ENCODE measurements at places on chromosomes 6 and 20.

- no peak for DNase-seq
These were observed 88.0 kb upstream of the RPS6KA2 start for GRCh38 chr6:166715065-166715464.

DNA sequence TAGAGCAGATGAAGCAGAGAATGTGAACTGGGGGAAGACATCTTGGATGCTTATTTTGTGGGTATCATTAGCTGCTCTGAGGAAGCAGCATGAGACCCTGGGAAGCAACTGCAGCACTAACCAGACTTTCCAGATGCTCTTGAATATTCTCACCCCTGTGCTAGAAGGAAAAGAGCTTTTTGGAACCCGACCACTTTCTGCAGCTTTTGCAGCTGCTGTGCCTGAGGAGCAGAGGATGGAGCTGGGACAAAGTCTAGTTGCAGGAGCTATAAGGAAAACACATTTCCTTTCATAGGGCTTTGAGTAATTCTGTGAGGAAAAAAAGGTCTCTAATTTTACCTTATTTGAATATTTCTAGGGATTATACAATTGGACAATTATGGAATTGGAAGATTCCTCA is 369.7 kb downstream of the CD109 start:
- no peak for DNase-seq

DNA sequence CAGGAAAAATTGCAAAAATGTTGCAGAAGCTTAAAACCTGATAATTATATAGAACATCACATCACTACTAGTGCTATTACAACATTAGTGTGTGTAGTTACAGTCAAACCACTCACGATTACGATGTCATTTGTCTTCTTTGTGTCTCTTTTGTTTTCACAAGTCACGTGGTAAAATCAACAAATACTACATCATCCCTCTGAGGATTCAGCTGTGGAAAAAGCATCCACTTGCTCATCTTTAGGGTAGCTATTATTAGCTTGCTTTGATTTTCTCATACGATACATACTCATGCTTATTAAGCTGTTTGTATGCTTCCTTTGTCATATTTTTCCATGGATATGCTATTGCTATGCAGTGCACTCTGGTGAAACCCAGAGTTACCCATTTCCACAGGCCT is 22.2 kb upstream of the ATXN1 start:
- no peak for DNase-seq

- no peak for DNase-seq
These were observed 54.7 kb downstream of the TRAF3IP2 start for GRCh38 chr6:111550953-111551352.

DNA sequence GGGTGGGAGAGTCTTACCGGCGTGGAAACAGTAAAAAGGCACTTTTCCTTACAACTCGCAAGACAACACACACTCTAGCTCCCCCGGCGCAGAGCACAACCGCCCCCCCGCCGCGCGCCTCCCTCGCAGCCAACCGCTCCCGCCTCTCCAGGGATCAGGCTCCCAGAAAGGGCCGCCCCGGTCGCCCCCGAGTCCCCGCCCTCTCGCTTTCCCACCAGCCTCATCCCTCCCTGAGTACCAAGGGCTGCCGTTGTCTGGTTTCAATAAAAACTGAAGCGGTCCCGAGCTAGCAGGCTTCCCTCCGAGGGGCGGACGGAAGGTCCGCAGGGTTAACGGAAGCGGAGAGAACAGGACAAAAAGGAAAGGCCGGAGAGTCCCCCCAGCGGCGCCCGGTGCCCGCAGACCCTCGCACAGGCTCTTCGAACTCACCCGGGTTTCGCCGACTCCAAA is 804 bp downstream of the ELOVL5 start:
- peak; percentile 61 for DNase-seq

- no peak for DNase-seq
These were observed 74.7 kb upstream of the NOX3 start for GRCh38 chr6:155530219-155530834.

DNA sequence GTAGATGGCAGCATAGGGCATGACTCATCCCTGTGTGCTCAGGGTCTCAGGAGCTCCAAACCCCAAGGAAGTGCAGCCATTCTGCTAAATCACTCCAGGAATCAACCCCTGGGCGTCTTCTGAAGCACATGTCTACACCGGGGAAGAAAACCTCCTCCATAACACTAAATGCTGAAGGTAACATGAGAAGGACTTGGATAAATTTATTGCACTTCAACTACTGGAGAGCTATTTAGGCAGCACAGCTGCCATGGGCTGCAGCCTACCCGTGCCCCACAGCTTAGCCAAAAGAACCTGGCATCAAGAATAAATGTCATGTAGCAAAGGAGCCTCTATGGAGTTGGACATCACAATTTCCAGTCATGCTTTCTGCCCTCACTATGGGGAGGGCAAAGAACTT is 152.4 kb upstream of the PROKR2 start:
- DNase-seq, result no peak

DNA sequence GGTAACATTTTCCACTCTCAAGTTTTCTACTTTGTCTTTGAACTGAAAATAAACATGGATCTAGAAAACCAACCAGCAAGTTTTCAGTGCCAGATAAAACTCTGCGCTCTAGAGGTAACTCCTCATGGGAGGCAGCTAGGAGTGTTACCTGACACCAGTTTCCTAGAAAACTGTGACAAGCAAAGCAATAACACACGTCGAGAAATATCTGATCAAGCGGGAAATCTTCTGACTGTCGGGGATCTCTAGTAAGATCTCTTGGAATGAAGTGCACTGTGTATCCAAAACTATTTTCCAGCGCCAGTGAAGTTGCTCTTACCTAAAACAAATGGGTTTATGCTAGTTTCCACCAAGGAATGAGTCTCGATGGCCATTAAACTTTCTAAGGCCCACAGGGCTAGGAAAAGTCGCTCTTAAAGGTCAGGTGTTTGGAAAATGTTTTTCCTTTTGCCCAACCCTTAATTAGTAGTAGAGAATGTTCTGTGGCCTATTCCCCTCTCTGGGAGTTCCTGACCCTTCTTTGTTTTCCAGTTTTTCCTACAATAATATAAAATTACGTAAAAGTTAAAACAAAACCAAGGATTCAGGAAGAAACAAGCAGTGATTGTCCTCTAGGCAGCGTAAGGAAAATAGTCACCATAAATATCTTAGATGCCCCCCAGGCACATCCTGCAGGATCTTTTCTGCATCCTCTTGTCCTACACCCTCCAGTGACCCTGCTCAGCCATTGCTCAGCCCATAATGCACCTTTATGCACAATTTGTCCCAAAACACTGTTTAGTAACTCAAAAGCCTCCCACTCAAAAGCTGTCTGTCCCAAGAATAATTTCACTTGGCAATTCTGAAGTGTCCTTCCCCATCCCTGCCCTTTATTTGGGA is 137.7 kb upstream of the AKAP12 start:
- DNase-seq, result no peak

GRCh38 chr20:48326434-48326691 is 501.4 kb downstream of the PREX1 start:
- DNase-seq, result no peak

DNA sequence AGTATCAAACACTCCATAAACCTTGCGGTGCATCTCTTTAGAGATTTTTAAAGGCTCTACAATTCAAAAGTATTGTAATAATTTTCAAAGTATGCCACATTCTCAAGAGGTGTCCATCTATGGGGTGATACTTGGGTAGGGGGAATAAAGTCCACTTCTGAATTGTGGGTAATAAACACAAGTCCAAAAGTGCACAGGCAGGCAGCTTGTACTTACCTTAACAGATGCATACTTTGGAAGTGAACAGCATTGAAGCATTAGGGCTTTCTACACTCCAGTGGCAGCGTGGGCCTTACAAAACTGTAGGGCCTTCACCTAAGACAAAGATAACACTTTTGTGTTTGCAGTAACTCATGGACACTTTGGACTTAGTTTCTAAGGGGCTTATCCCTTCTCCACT is 58.6 kb downstream of the AIG1 start:
- no peak for DNase-seq

DNA sequence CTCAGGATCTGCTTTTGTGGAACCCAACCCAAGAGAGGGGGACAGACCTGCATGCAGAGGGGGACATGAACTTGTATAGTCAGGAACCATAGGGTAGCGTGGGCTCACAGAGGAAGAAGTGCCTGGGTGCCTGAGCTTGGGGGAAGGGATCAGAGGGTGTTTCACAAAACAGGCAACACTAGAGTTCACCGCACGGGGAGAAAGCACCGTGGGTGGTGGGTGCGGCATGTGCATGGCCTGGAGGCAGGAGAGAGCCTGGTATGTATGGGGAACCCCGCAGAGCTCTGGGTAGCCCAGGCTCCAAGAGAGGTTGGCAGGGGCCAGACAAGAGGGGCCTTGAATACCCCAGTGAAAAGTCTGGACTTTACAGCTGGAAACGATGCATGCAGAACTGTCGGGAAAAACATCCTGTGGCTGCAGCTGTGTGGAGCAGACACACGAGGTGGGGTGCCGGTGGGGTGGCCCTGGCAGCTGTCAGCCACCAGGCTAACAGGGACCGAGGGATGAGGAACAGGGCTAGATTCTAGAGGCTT is 6.7 kb upstream of the EMILIN3 start:
- no peak for DNase-seq

- no peak for DNase-seq
These were observed 457.9 kb upstream of the PTCHD4 start for GRCh38 chr6:48568856-48569255.

- no peak for DNase-seq
These were observed 141.3 kb downstream of the TAF4 start for GRCh38 chr20:61924211-61924857.

- DNase-seq, result no peak
These were observed 2.1 kb downstream of the CALHM6 start for GRCh38 chr6:116463301-116463700.

DNA sequence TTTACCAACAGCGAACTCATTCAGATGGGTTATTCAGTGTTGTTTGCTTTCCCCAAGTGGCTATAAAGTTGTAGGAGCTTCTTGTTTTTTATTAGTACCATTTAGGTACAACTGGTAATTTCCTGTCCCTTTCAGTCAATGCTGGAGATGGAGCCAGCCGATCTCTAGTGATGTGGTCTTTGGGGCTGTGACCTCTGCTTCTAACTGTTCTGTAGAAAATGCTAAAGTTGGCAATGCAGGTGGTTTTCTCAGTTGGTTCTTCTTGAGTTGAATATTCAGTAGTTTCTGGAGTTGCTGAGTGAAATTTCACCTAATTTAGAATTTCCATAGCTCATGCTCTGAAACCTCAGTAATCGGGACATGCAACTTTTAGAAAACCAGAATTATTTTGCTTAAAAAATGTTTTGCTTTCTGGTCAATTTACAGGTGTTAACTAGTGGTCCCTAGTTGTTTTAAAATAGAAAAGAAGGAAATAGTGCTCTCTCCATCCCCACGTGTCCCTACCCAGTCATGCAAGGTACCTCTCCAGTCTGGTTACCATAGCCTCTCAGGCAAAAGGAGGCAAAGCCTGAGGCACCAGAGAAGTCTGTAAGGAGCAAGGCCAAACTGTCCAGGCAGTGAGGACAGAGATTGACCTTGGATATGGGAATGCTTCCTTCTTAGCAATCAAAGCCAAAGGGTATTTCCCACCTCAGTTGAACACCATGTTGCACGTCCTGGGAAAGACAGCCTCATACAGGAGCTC is 27.3 kb upstream of the GABRR1 start:
- no peak for DNase-seq

DNA sequence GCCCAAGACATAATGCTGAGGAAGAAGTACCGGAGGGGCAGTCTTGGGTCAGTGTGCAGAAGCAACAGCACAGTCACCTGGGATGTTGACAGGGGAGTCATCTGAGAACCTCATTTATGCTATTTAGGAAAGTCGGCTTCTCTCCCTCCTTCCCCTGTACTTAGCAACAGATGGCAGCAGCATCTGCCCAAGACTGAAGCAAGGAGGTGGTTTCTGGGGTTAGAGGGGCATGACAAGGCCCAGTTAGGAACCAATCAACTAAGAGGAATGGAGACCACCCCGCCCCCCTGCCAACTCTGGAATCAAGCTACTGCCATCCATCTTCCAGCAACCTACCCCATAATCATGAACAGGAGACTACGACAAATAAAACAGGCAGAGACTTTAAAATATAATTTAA is 21.7 kb downstream of the RIPK1 start:
- DNase-seq, result no peak

DNA sequence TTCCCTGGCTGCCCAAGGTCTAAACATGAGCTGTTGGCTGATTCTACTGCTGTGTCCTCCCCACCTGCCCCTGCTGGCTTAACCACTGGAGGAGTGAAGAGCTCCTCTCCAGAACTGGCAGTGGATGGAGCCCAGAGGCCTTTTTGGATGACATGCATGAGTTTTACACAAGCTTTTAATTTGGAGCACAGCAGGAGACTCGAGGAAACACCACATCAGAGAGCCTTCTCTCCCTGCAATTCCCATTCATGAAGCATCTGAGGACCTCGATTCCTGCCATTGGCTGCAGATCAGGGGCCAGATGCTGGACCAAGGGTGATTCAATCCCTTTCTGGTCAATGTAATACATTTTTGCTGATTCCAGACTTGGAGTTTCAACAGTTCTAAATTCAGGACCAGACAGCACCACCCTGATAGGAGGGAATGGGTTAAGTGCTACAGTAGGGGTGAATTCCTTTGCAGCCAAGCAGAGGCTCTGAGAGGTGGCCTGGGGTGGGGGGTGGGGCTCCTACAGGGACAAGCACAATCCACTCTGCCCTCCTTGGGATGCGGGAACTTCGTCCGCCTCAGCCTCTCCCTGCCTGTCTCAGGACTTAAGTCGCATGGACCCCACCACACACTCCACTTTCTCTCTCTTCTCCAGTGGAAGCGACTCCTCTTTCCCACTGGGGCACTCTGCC is 599 bp upstream of the PSORS1C1 start:
- DNase-seq, result no peak
